ENCODE measurements at places on chromosomes 5 and 9.

GRCh38 chr5:36692791-36693763 lies 86.7 kb downstream of the SLC1A3 start:
- DNase-seq = no peak

DNA sequence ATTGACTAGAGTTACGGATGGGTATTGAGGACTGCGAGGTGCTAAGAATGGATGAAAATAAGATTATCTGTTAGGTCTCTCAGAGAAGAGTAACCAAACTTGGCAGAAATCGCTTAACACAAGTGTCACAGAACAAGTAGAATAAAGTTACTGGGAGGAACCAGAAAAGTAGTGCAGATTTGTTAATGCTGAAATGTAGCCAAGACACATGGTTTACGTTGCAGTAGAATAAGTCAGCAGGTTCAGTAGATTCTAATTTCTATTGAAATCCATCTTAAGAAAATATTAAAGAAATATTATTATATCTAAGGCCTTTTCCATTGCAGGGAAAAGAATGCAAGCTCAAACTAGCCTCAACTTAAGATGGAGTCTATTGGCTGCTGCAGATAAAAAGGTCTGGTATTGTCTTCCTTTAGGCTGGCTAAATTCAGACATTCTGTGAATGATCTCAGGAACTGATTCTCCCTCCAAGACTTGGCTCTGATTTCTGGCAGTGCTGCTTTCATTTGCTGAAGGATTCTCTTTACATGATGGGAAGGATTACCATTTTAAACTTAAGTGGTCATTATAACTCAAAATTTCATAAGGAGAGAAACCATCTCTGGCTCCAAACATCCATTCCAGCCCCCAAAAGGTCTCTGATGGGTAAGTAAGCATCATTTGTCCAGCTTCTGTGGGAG lies 314.9 kb downstream of the MARCHF11 start:
- no peak for DNase-seq

- DNase-seq = no peak
These were observed 367.1 kb upstream of the KLF4 start for GRCh38 chr9:107856633-107857032.

DNA sequence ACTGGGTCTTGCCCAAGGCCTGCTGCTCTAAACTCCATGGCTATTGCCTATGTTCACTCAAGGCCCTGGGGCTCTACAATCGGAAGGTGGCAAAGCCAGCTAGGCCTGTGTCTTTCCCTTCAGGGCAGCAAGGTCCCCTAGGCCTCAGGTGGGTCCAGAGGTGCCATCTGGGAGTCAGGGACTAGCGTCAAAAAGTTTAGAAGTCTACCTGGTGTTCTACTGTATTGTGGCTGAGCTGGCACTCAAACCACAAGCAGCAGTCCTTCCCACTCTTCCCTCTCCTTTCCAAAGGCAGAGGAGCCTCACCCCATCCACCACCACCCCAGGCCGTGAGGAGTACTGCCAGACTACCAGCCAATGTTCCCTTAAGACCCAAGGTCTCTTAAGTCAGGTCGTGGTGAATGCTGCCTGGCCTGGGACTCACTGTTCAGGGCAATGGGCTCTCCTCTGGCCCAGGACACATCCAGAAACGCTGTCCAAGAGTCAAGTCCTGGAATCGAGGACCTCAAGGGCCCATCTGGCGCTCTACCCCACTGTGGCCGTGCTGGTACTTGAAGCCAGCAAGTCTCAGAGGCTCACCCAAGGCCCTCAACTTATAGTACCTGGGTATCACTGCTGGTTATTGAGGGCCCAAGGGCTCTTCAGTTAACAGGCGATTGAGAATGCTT lies 13.0 kb upstream of the SARDH start:
- no peak for DNase-seq

GRCh38 chr5:135615581-135616260 lies 36.9 kb upstream of the CXCL14 start:
- no peak for DNase-seq

DNA sequence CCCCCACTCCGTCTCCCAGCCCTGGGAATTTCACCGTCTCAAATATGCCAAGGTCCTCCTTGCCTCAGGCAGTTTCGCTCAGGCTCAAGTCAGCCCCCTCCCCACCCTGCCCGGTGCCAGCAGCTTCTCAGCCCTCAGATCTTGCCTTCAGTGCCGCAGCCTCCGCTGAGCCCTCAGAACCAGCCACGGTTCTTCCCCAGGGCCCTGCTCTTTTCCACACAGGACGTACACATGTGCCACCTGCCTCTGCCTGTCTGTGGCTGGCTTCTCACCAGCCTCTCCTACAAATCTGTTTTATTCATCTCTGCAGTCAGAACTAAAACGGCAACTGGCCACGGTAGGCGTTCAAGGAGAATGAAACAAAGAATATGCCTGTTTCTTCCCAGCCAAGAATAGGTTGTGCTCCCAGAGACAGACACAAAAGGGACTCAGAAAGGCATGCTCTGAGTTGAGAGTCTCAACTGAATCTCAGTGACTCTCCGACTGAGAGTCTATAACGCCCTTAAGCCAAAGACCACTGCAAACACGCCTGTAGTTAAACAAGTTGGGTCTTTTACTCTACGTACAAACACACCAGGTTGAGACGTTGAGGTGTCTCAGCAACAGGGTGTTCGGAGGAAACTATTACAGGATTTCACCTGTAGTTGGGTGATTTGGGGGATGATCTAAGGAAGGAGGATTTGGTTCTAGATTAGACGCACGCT lies 10.6 kb upstream of the GRIN1 start:
- DNase-seq = no peak

DNA sequence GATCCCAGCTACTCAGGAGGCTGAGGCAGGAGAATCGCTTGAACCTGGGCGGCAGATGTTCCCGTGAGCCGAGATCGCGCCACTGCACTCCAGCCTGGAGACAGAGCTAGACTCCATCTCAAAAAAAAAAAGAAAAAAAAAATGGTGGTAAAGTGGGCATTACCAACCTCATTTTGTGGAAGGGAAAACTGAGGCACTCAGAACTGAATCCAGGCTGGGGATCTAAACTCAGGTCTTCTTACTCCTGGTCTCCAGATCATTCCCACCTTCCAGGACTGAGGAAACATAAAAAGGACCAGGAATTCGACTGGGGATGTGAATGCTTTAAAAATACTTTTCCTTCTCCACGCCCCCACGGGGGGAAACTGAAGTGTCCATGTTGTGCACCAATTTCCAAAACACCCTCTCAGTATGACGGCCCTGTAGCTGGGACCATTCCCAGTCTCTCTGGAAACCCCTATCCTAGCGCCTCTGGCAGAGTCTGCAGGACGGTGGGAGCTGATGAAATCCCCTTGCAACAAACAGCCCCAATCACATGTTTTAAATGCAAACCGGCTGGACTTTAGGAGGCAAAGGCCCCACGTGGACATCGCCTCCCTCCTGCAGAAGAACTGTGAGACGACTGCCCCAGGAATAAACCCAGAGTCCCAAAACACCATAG lies 8.9 kb upstream of the AKNA start:
- DNase-seq = no peak

DNA sequence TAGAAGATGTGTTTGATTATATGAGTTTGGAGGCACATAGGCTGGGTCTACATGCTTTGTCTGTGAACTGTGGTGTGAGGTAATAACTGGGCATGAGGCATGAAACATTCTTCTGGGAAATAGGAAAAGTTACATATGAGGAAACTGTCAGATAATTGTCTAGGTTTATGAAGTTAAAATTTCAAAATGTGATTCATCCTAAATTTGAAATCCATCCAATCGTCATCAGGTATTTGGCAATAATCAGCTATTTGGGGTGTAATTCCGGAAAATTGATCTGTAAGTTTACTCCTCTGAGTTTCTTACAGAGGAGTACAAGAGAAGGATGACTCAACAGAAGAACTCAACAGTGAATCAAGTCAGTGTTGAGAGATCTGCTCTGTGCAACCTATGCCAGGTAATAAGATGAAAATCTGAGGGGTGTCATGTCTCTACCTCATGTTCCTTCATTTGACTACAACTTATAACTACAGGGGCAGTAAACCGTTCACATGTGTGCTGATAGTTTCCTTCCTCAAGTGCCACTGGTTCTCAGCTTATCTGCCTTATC lies 1171.6 kb upstream of the CDH18 start:
- no peak for DNase-seq
